PC-3 (cell line): ENCODE measurements at places on chromosomes 7 and 10. TPM values are rescaled to one million over a fixed set of nuclear protein-coding genes. Genes with fewer than 3 reads are reported as not detected.

GRCh38 chr7:150339409-150339809, 2.0 kb downstream of the RARRES2 start:
- DNase-seq = no peak

GRCh38 chr7:136869001-136869961, 829 bp downstream of the CHRM2 start:
- DNase-seq = no peak

- DNase-seq = no peak
These were observed 149.1 kb downstream of the UBE2H start for GRCh38 chr7:129803546-129804081.

DNA sequence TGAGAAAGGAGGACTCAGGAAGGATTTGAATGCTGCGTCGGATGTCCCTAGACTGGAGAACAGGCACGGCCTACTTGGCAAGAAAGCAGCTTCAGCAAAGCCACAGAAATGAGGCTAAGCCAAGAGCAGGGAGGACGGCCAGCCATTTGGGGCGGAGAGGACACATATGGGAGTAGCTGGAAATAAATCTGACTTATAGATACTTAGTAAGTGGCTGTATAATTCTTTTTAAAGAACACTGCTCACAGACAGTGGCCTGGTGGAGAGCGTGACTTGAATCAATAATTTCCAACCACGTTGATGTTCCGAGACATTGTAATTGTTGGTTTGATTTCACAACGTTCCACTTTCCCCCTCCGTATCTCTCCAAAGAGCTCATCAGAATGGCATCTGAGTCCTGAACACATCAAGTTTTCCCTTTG, 67.7 kb upstream of the JCAD start:
- DNase-seq = no peak

The ZNRF2 gene
- total RNA-seq = 13.1 and 15.8 TPM in 2 replicates
